Activated T-helper 1 cell treated with anti-CD3 and anti-CD28 coated beads, Interleukin-2, amount 50 U/mL, for 16 hours (primary cell): ENCODE measurements at places on chromosomes 5 and 9.

GRCh38 chr5:100761192-100761591, 141.9 kb downstream of the ST8SIA4 start:
- no peak for DNase-seq

DNA sequence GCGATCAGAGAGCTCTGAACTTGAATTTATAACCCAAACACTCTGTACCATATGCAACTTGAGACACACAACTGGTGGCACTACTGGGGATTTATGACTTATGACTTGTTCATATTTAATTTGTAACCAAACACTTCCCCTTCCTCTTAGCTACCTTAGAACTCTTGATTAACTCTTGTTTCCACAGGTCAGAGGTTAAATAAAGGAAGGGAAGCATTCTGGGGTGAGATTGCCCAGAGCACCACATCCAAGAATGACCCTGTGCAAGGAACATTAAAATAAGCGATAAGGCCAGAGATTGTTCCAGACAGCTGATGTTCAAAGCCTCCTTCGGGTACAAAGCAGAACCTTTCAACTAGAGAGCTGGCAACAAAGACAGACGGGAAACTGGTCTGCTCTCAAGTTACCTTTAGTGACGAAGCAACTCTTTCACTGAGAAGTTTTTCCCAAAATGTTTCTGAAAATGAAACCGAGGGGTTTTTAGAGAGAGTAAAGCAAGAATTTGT, 242.6 kb downstream of the DENND1A start:
- no peak for DNase-seq

- DNase-seq = no peak
Observed at GRCh38 chr5:93995126-93995621, 253.8 kb upstream of the POU5F2 start.

DNA sequence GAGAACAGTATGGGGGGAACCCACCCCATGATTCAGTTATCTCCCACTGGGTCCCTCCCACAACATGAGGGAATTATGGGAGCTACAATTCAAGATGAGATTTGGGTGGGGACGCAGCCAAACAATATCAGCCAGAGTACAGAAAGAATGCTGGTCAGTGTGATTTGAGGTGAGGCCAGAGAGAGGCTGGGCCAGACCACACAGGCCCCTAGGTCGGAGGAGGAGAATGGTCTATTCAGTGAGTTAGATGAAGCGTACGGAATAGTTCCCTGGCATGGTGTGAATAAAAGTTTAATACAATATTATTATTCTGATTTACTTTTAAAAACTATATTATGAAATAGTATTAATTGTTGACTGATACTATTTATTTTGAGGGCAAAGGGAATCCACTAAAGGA, 39.7 kb downstream of the PCSK5 start:
- no peak for DNase-seq

GRCh38 chr9:22119522-22120158, 110.5 kb upstream of the CDKN2B start:
- DNase-seq = no peak
